ENCODE measurements at places on chromosomes 3 and 15.

DNA sequence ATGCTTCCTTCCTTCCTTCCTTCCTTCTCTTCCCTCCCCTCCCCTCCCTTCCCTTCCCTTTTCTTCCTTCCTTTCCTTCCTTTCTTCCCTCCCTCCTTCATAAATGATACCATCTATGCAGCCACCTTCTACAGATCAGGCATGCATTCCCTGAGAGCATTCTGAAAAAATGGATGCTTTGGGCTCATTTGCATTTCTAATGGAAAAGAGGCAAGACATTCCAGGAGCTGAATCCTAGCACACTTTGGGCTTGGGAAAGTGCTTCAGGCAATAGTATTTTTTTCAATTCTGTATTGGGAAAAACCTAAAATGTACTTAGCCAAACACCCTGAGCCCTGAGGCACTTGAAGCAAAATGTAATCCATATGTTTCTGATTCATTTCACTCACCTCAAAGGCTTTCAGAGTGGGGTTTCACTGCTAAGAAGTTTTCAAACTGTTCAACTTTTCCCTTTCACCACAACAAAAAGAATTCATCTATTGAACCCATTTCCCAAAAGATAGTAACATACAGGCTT is 220.1 kb upstream of the RORA start:
- DNase-seq: no peak

GRCh38 chr3:29239376-29239775 is 41.5 kb upstream of the RBMS3 start:
- no peak for DNase-seq

DNA sequence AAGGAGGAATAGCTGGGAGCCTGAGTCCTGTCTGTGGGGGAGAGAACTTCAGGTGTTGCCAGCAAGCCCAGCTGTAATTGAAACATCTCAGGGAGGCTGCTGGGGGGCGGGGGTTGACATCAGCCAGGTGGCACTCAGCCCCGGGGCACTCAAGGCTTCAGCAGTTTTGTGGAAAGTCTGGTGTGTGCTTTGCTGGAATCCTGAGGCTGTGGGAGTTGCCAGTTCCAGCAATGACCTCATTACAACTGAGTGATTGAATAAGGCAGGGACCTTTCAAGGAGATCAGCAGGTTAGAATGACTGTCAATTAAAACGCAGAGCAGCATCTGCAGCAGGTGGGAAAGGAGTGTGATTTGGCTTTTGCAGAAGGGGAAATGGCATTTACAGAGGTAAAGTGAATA is 75.7 kb downstream of the FAM43A start:
- DNase-seq: no peak

DNA sequence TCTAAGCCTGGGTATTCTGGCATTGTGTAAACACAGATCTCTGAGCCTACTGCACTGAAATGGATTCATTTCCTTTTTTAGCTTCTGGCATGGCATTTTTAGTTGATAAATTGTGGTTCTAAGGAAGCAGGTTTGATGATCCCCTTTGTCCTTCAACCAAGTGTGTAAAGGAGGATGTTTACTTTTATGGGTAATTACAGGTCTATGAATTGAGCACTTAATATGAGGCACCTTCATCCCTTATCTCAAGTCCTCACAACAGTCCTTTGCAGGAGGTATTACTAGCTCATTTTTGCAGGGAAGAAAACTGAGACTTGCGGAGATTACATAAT is 30.8 kb upstream of the ZBTB38 start:
- no peak for DNase-seq

DNA sequence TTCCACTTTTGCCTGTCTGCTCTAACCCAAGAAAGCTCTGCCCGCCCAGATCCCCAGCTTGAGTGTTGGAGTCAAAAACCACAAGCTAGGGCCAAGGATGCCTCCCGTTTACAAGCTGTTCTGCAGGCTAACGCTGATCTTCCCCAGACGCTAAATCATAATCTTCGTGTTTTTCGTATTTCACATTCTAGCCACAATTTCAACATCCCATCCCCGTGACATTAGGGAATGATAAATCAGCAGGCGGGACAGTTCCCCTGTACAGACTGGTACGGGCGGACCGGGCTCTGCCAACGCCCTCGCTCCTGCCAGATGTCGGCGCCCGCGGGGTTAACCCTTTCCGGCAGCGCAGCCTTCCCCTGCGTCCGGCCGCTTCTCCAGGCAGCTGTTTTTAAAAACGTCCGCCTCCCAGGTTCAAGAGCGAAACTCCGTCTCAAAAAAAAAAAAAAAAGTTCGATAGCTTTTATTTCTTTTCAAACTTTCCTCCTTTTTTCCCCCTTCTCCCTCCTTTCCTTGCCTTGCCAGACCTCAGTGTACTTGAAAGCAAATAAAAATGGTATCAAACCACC is 81.0 kb upstream of the BNC1 start:
- DNase-seq: peak; percentile 5

GRCh38 chr15:64425221-64425620 is 35.2 kb upstream of the ZNF609 start:
- DNase-seq: no peak

- DNase-seq: no peak
These were observed 231.2 kb downstream of the CACNA2D3 start for GRCh38 chr3:54353546-54353945.

- DNase-seq: no peak
These were observed 41.3 kb downstream of the TMED3 start for GRCh38 chr15:79352206-79352605.

DNA sequence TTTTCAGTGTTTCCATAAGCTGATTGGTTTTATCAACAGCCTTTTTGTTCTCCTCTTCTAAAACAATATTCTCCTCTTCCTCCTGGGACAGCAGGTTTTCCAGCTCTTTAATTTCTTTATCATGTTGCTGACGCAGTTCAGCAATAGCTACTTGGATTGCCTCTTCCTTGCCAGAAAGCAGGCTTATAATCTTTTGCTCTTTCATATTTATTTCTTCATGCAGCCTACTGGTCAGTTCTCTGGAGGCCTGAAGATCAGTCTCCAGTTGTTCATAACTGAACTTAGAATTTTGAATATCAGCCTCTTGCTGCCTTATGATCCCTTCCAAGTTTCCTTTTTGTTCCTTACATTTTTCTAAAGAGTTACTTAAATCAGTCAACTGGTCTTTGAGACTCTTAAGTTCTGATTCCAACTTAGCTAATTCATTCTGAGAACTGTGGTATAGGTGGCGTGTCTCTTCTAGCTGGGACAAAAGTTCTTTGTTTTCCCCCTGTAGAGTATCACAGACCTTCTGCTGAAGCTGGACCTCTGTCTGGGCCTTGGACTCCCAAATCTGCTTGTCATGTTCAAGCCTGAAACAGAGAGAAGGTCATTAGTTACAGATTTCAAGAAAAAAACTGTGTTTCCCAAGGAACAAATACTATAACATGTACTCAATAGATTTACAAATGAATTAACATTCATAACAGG is 31.5 kb upstream of the HCLS1 start:
- DNase-seq: no peak

GRCh38 chr15:40085266-40085665 is 23.4 kb downstream of the BMF start:
- no peak for DNase-seq

- DNase-seq: no peak
These were observed 14.2 kb downstream of the NR1D2 start for GRCh38 chr3:23959135-23959900.

- peak; percentile 55 for DNase-seq
These were observed 6.5 kb upstream of the USP3 start for GRCh38 chr15:63497642-63498467.

DNA sequence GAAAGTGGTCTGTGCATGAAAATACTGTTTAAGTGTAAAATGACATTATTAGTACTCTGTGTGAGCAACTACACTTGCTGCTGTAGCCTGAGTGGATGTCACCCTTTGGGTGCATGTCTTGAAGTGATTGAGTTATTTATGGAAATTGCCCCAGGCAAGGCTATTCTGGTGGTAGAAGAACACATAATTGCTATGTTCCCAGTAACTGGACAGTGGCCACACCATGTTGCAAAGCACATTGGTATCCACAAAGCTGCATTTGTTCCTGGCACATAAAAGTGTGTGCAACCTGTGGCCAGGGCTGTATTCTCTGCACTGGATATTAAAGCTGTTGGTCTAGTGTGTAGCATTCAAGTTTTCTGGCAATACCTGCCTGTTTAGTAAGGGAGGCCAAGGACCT is 23.8 kb downstream of the MTMR14 start:
- no peak for DNase-seq

DNA sequence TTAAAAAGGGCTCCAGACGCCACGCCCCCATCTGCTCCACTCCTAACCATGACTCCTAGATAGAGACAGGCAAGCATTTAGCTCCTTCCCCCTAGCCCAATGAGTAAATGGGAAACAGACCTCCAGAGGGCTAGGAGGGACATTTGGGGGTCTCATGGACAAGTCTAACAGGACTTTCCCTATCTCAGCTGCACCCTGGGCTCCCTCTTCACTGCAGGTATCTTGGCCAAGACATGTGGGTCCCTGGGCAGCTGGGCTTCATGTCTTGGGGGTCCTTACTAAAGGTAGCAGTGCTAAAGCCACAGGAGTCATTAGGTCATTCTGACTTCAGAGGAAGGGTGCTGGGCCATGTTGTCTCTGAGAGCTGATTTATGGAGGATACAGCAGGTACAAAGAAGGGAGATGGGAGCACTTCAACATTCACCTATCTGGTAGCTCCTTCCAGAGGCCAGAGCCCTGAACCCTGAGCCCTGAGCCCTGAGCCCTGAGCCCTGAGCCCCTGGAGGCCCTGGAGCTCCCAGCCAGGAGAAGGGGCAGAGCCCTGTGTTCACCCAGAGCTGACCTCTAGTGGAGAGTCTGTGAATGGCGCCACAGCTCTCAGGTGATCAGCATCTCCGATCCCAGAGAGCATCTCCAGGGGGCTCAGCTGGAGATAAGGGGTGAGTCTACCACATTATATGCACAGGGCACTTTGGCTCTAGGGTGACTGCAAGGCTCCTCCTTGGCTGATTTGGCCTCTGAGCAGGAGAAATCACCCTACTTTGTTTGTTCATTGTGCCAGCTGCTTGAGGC is 40.1 kb upstream of the EPHB1 start:
- DNase-seq: peak; percentile 8

DNA sequence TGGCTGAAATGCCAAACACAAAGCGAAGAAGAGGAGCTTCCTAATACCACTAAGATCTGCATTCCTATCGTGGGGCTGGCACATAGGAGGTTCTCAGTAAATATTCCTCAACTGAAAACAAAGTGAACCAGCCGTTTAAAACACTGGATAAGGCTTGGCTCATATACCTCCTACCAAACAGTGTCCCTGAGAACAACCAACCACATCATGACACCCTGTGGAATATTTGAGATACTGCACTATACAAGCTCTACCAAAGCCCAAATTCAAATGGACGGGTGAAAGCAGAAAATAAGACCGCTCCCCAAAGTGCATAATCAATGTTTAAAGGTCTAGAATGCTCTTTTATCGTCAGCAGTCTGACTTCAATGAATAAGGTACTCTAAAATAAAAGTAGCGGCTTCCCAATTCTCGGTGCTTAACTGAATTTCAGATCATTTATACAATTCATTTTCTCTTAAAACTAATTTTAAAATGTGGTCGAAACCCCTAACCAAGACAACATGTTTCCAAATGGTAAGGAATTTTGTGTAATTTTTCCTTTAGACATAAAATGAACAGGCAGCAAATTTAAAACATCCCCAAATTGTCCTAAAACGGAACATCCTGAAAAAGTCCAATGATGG is 425.8 kb downstream of the ERC2 start:
- DNase-seq: no peak

- no peak for DNase-seq
These were observed 21.6 kb upstream of the SLC6A20 start for GRCh38 chr3:45817831-45818522.

- DNase-seq: no peak
These were observed 63.1 kb downstream of the B3GALNT1 start for GRCh38 chr3:161042023-161042501.

- DNase-seq: no peak
These were observed 102.5 kb downstream of the EPHB1 start for GRCh38 chr3:134897391-134898141.

- DNase-seq: no peak
These were observed 34.6 kb downstream of the CD200R1L start for GRCh38 chr3:112811917-112812660.

DNA sequence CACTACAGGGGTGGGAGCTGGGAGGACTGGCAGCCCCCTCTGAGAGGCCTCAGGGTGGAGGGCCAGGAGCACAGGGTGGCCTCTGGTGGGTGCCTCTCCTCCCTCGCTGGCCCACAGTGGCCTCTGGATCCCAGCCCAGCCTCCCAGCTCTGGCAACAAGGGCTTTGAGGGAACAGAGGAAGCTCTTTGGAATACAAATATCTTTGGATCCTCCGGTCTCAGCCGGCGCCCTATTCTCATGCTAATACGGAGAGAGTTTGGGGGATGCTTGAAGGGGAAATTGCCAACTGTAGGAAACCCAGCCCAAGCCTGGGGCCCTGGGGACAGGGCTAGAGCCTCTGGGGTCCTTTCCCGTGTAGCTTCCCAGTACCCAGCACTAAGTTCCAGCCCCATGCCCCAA is 33.4 kb upstream of the INSYN1 start:
- no peak for DNase-seq

GRCh38 chr3:108035751-108036150 is 55.1 kb downstream of the CD47 start:
- DNase-seq: no peak

GRCh38 chr3:193641440-193641775 is 48.4 kb downstream of the OPA1 start:
- no peak for DNase-seq

DNA sequence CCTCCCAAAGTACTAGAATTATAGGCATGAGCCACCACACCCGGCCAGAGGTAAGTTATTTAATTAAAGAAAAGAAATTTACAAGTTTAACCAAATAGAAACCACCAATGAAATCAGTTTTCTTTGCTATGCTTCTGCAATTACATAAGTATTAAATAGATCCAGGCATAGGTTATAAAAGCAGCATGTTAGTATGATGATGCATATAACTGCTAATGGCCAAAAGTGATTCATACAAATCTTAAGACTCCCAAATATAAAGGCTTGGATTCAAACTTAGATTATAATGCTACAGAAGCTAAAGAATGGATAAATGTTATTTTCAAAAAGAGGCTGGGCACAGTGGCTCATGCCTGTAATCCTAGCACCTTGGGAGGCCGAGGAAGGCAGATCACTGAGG is 32.8 kb upstream of the HDC start:
- no peak for DNase-seq

DNA sequence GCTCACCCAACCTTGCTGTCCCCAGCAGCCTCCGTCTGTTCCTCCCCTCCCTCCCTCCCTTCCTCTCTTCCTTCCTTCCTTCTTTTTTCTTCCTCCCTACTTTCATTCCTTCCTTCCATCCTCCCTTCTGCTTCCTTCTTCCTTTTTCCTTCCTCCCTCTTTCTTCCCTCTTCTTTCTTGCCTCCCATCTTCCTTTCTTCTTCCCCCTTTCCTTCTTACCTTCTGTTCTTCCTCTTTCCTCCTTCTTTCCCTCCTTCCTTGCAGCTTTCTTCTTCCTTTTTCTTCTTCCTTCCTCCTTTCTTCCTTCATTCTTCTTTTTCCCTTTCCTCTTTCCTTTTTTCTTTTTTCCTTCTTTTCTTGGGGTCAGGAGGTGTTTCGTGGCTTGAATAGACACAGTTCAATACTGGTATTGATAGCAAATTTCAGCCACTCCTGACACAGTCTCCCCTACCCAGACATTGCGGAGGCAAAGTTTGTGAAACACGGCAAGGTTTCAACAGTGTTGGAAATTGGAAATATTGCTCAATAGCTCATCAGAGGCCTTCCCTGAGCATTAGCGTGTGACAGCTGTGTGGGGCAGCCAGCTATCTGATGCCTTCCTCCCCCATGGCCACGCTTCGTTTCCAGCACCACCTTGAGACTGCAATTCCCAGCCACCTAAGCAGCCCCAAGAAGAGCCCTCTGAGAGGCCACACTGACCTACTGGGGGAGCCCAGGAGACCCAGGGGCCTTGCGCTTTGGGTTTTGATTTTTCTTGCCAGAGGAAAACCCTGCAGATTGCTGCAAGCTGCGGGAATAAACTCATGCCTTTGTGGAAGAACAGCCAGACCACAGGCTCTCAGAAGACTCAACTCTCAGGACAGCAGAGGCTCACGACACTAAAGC is 82.2 kb downstream of the KLF15 start:
- no peak for DNase-seq

Data from stimulated activated CD4-positive, alpha-beta T cell treated with anti-CD3 and anti-CD28 coated beads, Interleukin-4, amount 100 ng/mL, for 1 hour (primary cell).